ENCODE measurements at places on chromosomes 6 and 20. TPM values are rescaled to one million over a fixed set of nuclear protein-coding genes. Genes with fewer than 3 reads are reported as not detected.
A peak's percentile ranks its signal among the peaks of the same experiment; 100 is the strongest.

The OSTM1 gene
- total RNA-seq: 22.7 TPM

The SCUBE3 gene
- 1.2 TPM for total RNA-seq

The NPEPL1 gene
- 37.6 TPM for total RNA-seq

The C2 gene
- total RNA-seq: 0.82 TPM

The PKIB gene
- total RNA-seq: 38.5 TPM

The CITED2 gene
- total RNA-seq: 72.4 TPM

GRCh38 chr6:168746013-168746412 lies 305.0 kb downstream of the SMOC2 start:
- DNase-seq: no peak

DNA sequence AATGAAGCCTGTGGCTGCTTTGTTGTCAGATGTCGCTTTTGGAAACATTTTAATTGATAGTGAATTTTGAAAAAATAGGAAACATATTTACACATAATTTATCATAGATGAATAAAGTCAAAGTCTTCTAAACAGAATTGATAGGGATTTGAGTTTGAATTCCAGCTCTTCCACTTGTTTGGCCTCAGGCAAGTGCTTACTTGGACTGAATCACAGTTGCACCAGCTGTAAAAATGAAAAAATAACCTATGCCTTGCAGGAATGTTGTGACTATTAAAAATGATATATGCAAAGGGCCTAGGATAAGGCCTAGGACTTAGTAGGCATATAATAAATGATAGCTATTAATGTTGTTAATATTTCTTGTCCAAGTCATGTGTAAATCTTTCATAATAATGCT lies 618.5 kb upstream of the MMS22L start:
- DNase-seq: no peak

GRCh38 chr6:113414511-113414910 lies 442.6 kb upstream of the MARCKS start:
- no peak for DNase-seq

GRCh38 chr6:154127657-154128056 lies 88.6 kb downstream of the OPRM1 start:
- DNase-seq: peak; percentile 19

GRCh38 chr6:26301638-26302037 lies 63.4 kb upstream of the BTN3A2 start:
- no peak for DNase-seq

- DNase-seq: no peak
Measured at GRCh38 chr6:154920495-154921200, 74.5 kb upstream of the TIAM2 start.

GRCh38 chr6:52087498-52087999 lies at the start of gene PKHD1:
TSS of gene PKHD1 (minus strand) at chr6:52087613. CDS start at chr6:52084933, 2,680 bp downstream.
- no peak for DNase-seq

DNA sequence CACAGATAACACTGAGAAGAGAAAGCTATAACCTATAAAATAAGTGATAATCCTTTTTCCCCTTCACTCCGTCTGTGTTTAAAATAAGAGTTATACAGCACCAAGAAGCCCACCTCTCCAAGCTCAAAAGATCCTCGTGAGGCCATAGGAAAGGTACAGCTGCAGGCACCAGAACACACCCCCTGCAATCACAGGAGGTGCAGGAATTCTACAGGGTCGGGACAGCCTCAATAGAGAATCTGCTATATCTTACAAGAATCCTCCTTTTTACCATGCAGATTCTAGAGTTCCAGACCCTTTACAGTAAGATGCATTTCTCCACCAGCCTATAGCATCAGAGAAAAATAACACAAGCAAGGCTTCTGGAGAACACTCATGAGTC lies 5.0 kb upstream of the ADGRF1 start:
- no peak for DNase-seq

GRCh38 chr6:163970846-163971564 lies 556.5 kb downstream of the QKI start:
- no peak for DNase-seq

- DNase-seq: no peak
Measured at GRCh38 chr6:119156757-119157505, 78.5 kb upstream of the FAM184A start.

DNA sequence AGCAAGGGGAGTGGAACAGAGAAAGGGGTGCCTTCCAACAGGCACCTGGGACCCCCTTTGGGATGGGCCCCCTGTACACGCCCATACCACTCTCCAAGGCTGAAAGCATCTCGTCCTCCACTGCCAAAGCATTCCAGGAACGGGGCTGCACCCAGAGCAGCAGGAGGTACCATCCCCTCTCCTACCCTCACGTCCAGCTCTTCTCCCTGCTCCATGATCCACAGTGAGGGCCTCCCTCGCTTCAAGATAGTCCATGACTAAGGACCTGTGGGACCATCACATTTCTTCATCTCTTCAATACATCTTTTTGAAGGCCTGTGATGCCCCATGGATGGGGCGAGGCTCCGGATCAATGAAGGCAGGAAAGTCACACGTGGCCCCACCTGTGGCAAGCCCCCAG lies 209.9 kb downstream of the ANKRD60 start:
- no peak for DNase-seq

- no peak for DNase-seq
Measured at GRCh38 chr6:147221739-147222138, 17.5 kb downstream of the STXBP5 start.

DNA sequence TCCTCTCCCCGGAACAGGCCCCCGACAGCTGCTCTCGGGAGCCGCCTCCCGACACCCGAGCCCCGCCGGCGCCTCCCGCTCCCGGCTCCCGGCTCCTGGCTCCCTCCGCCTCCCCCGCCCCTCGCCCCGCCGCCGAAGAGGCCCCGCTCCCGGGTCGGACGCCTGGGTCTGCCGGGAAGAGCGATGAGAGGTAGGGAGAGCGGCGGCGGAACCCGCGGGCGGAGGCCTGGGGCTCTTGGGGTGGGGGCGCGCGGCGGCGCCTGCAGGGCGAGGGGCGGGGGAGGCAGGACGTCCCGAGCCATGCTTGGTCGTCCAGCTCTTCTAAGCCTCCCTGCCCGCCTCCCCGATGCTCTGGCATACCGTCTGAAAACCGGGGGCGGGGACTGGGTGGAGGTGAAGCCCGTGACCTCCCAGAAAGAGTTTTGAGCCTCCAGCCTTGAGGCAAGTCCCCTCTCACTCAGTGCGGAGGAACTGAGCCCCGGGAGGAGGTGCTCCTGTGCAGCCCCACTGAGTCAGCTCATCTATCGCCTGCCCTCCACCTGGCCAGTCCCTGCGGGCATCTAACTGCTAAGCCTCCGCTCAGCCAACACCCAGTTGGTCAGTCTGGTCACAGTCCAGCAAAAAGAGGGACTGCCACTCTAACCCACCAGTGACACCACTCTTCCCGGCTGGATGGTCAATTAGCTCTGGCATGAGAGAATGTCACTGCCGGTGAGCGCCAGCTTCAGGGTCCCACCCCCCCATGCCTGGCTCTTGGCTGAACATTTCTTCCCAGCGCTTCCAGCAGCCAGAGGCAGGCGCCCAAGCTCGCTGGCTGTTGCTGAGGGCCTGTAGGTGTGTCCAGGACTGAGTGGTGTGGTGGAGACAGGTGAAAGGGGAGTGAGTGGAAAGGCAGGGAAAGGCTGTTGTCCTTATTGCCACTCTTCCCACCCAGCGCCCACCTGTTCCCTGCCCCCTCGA lies 482 bp downstream of the DDR1 start:
- no peak for DNase-seq

DNA sequence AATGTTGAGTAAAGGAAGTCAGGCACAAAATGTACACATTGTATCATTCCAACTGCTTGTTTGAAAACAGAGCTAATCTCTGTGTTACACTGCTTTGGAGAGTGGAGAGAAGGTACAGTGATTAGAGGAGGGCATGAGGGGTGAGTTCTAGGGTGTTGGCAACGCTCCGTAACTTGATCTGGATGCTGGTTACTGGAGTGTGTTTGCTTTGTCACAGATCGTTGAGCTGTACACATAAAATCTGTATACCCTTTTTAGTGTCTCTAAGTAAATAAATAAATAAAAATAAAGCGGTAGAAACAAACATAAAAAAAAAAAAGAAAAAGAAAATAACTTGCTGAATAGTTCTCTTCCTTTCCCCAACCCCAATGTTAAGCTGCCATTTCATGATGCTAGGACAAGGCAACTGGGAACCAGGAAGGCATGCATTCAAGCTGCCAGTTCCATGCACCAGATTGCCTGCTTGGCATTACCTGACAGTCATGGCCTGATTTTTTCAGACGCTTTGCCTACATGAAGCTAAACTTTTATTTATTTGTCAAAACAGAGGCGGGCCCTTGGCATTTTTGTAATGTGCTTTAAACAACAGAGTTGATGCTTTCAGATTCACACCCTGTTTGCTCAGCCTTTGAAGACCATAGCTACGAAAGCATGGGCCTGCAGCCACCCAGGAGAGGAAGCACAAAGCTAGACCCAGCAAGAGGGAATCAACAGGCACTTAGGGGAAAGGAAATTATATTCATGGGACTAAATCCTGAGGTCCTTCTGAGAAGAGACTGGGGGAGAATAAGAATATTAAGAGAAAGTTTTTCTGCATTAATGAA lies 21.2 kb downstream of the TNFRSF21 start:
- no peak for DNase-seq

DNA sequence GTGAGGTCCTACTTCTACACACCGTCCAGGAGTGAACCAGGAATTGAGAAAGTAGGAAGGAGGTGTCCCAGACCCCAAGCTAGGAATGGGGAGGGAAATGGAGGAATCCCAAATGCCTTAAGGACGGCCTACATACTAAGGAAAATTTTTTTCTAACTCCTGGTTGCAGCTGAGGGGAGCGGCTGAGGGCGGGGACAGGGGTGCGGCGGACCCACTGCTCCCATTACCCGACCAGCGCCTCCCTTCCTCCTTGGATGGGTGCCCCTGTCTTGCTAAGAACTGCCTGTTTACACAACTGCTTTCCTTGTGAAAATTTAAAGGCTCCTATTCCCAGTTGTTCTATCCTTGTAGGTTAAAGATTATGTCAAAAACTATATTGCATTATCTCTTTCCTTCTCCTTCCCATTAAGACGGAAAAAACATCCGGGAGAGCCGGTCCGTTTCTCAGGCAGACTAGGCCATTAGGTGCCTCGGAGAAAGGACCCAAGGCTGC lies 699 bp upstream of the HSPA1B start:
- peak; percentile 22 for DNase-seq

- DNase-seq: no peak
Measured at GRCh38 chr6:147531321-147531720, 22.8 kb downstream of the SAMD5 start.

- peak; percentile 52 for DNase-seq
Measured at GRCh38 chr20:51385646-51386530, 156.6 kb downstream of the NFATC2 start.

DNA sequence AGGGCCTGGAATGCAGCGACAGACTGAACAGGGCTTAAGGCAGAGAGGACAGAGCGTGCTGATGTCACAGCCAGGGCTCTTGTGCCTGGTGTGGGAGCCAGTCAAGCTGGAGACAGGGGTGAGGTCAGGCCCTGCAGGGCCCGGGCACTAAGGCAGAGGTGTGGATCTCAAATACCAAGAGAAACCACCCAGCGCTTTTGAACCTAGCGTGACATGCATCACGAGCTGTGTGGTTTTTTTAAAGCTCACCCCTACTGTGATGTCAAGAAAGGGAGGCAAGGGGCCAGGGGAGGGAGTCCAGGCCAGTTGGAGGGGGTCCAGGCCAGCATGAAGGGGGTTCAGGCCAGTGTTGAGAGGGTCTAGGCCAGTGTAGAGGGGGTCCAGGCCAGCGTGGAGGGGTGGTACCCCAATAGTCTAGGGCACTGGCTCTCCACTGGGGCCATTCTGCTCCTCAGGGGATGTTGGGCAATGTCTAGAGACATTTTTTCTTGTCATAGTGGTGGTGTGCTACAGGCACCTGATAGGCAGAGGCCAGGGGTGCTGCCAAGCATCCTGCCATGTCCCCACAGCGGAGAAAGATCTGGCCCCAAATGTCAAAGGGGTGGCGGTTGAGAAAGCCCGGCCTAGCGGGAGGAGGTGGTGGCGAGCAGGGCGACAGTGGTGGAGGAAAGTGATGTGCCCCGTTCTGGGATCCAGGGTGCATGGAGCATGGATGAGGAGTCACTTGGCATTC lies 42.6 kb downstream of the RBM38 start:
- DNase-seq: no peak

GRCh38 chr6:6987749-6988148 lies 120.0 kb upstream of the RREB1 start:
- DNase-seq: no peak

DNA sequence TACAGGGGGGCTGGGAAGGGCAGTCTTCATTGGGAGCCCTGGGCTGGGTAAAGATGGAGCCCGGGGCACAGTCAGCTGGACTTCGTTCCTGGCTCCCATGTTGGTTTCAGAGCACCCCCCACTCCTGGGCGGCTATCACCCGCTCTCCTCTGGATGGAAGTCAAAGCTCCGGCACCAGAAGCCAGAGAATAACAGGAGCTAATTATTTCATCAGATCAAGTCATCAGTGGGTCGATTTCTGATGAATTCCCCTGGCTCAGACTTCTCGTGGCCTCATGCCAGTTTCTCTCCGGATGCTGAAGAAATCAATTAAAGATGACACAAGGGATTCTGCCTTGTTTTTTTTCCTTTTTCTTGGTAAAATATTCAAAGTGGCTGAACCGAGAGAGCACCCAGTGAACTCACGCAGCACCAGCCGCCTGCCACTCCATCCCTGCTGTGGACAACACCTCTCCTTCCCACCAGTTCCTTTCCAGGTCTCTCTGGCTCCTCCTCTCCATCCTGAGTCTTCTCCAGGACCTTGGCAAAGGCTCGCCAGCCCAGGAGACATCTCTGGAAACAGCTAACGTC lies 22.5 kb downstream of the SULF2 start:
- DNase-seq: no peak

GRCh38 chr6:88441346-88441745 lies 275.2 kb upstream of the CNR1 start:
- DNase-seq: no peak

GRCh38 chr20:13868331-13868730 lies 83.5 kb downstream of the NDUFAF5 start:
- DNase-seq: no peak

DNA sequence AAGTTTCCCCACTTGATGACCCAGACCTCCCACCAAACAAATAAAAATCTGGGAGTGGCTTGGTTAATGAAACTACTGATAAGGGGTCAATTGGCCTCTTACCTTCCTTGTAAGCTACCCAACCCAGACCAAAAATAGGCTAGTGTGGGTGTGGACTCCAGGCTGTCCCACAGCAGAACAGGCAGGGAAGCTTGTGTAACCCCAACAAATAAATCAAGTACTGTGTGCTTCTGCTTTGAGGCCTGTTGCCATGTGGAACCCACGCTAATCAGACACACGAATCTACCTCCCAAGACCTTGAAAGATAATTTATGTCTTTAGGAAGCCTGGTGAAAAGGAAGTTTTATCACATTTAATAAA lies 33.7 kb upstream of the PAQR8 start:
- DNase-seq: no peak

GRCh38 chr6:18168264-18168663 lies 13.0 kb downstream of the KDM1B start:
- DNase-seq: no peak

- no peak for DNase-seq
Measured at GRCh38 chr6:137927777-137928218, 60.7 kb downstream of the TNFAIP3 start.

GRCh38 chr20:35866418-35867202 lies 87.7 kb downstream of the SCAND1 start:
- no peak for DNase-seq

DNA sequence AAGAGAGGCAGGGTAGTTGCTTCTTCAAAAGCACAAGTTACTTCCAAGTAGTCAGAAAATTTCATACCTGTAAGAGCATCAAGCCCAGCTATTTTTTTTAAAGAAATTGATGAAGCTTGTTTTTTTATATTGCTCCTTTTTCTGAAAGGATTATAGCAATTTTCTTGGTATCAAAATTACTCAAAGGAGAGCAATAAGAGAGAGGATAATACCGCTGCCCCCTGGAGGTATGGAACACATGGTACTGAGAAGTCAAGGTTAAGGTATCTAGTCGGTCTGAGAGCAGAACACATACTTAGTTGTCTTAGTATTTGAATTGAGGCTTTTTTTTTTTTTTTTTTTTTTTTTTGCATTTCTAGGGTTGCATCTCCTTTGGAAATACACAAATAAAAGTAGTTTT lies 59.4 kb downstream of the ADGRF5 start:
- DNase-seq: no peak
